ENCODE measurements at places on chromosomes 6 and 20.

DNA sequence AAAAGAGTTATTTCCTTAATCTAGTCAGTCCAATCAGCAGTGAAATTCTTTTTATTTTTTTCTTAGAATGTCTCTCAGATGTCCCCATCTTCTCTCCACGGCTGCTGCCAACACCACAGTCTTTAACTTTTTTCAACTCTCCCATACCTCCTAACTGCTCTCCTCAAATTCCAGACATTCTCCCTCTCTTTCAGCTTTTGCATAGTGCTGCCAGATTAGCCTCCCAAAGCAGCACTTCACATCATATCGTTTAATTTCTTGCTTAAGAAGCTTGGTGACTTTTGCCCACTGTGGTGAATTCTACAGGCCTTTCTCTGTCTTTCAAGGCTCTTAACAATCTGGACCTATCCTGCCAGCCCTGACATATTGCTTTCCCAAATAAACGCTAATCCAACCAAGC, 233.4 kb downstream of the UST start:
- DNase-seq, result no peak

DNA sequence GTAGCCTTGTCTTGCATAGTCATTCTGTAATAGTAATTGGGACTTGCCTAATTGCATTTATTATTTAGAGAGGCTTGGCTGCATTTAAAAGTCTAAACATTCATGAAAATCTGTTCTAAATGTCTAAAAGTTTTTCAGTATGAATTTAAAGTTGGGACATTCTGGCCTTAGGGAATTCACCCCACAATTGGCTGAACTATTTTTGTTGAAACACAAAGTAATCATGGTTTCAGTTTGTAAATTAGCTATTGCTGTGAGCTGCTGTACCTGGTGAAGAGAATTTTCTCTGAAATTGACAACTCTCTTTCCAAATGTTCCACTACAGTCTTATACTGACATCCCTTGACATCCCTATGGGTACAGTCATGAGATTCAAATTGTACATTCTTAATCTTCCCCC, 253.0 kb downstream of the FARS2 start:
- DNase-seq, result no peak

- DNase-seq, result no peak
Observed at GRCh38 chr20:54234991-54235390, 27.1 kb downstream of the PFDN4 start.

DNA sequence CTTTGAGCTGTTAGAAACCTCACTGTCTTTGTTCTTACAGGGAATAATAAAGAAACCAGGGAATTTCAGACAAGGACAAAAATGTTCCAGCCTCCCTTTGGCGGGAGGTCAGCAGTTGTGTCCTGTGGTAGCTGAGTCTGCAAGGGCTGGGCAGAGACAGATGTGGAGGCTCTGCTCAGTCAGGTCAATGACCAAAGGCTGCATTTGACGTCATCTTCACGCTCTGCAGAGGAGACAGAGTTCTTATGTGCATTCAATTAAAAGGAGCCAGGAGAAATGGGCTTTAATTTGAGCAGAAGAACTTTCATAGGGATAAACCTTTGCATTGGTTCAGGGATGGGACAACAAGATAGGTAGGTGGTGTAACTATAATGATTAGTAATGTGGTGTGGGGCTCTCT, 45.1 kb upstream of the FOXA2 start:
- DNase-seq, result no peak

DNA sequence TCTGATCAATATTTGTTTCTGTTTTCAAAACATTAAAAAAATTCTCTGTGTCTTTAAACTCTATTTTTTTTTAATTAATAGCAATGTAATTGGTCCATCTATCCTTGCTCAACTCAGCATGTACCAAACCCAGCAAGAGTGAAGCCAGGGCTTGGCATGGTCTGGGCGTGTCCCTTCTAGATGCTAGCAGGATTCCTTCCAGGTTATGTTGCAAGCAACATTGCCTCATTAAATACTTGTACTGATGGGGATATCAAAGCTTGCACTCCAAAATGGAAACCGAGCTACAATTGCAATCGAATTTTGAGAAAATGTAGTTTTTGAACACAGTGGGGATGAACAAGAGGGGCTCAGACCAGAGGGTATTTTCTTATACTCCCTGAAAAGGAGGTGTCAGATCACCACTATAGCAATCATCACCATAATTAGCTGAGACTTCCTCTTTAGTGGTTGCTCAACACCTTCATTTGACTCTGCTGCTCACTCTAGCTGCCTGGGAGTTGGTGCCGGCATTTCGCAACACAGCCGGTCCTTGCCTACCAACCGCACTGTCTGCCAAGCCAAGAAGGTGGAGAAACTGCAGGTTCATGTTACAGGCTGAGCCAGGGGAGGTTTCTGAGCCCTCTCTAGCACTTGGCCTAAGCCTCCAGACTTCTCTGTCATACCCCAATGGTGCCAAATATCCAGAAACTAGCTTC, 67.8 kb upstream of the RALGAPA2 start:
- no peak for DNase-seq
